ENCODE measurements at places on chromosomes 4 and X. TPM values are rescaled to one million over a fixed set of nuclear protein-coding genes. Genes with fewer than 3 reads are reported as not detected.

GRCh38 chr4:113311047-113311446 lies 261.6 kb downstream of the ANK2 start:
- H3K27ac ChIP-seq, result no peak overlapping the region
- H3K4me1 ChIP-seq, result peaks cover 6% of the 10 kb centered on the region
- DNase-seq, result no peak
- peaks cover 10% of the 10 kb centered on the region for H3K27me3 ChIP-seq
- no peak overlapping the region for H3K4me3 ChIP-seq

- peak overlapping the region; percentile 78 for H3K4me3 ChIP-seq
- DNase-seq, result peak; percentile 14
- H3K4me1 ChIP-seq, result peaks cover 31% of the 10 kb centered on the region
- peaks cover 18% of the 10 kb centered on the region for H3K36me3 ChIP-seq
- peak overlapping the region; percentile 84 for H3K27ac ChIP-seq
- no peaks in the 10 kb centered on the region for H3K27me3 ChIP-seq
Observed at GRCh38 chr4:163495900-163496299, 1.4 kb downstream of the TMA16 start.

DNA sequence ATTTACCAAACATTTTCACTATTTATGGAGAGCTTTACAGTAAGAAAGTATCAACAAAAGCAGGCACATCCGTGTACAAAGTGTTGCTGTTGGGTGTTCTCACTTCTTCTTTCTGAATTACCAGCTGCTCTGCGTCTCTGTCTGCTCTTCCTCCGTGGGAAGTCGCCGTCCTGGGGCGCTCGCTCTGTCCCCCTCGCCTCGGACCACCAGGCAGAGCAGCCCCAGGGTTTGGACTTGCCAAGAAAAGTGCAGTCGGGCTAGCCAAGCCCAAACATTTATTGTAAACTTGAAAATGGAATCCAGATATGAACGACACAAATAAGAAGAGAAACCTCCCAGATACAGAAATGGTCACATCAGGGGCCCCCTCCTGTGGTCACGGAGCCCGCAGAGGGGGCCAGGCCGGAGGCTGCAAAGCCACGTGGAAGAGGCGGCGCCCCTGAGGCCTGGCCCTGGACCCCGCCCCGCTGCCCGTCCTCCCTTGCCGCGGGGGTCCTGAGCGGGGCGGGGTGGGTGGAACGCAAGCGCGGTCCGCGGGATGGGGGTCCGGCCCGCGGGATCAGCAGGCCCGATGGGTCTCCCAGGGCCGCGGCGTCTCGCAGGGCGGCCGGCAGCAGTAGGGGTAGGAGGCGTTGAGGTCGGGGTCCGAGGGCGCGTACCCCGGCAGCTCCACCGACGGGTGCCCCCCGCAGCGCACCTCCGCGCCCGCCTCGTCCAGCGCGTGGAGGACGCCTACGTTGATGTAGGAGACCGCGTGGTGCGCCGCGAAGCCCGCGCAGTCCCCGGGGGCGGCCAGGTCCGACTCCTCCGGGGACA lies 1.5 kb downstream of the TMEM271 start:
- no peak for DNase-seq
- H3K27me3 ChIP-seq, result peaks cover 58% of the 10 kb centered on the region
- H3K27ac ChIP-seq, result no peak overlapping the region

- H3K36me3 ChIP-seq, result no peaks in the 10 kb centered on the region
- DNase-seq, result no peak
- H3K4me1 ChIP-seq, result no peaks in the 10 kb centered on the region
- H3K27me3 ChIP-seq, result no peaks in the 10 kb centered on the region
- no peak overlapping the region for H3K4me3 ChIP-seq
Observed at GRCh38 chrX:141609111-141609510, 19.6 kb downstream of the SPANXA2 start.

GRCh38 chrX:111759686-111760085 lies 78.7 kb downstream of the ALG13 start:
- no peak for DNase-seq
- H3K27ac ChIP-seq, result no peak overlapping the region
- peaks cover 6% of the 10 kb centered on the region for H3K4me1 ChIP-seq
- H3K4me3 ChIP-seq, result no peak overlapping the region

DNA sequence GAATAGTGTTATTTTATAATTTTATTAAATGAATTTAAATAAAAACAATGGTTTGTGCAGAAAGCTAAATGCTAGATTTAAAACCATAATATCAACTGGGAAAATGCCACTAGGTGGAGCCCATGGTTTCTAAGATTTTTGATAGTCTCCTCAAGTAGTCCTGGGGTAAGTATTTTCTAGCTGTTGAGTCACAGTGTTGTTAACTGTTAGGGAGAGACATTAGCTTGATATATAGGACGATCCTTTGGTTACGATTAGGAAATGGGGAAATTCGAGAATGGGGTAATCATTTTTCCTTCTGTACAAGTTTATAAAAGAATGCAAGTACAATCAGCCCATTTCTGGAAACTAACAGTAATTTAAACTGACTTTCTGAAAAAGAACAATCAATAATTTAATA lies 378.4 kb downstream of the ANKRD50 start:
- no peak overlapping the region for H3K27ac ChIP-seq
- H3K36me3 ChIP-seq, result no peaks in the 10 kb centered on the region
- no peaks in the 10 kb centered on the region for H3K27me3 ChIP-seq
- peak; percentile 37 for DNase-seq

DNA sequence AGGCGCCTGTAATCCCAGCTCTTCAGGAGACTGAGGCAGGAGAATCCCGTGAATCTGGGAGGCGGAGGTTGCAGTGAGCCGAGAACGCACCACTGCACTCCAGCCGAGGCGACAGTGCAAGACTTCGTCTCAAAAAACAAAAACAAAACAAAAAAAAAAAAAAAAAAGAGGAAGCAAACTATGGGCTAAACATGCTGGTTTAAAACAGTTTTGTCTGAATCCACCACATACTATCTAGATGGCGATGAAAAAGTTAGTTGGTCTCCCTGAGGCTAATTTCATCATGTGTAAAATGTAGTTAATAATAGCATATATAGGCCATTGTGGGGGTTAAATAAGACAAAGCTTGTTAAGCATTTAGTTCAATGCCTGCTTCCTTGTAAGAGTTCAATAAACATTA lies 451.1 kb downstream of the RPA4 start:
- H3K4me1 ChIP-seq, result peaks cover 2% of the 10 kb centered on the region
- H3K27ac ChIP-seq, result no peak overlapping the region
- no peaks in the 10 kb centered on the region for H3K27me3 ChIP-seq
- no peaks in the 10 kb centered on the region for H3K36me3 ChIP-seq
- H3K4me3 ChIP-seq, result no peak overlapping the region

DNA sequence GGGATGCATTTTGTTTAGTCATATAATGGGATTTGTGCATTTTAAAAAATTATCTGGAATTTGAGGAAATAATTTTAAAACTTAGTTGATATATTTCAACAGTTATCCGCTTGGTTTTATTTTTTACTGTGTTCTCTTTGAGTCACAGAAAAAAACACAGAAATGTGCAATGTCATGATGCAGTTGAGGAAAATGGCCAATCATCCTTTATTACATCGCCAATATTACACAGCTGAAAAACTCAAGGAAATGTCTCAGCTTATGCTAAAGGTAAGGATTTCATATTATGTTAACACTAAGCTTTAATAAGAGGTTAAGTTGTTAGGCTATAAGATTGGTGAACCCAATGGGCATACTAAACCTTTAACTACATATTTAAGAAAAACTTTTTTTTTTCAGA lies 63.9 kb downstream of the HPGDS start:
- no peaks in the 10 kb centered on the region for H3K4me1 ChIP-seq
- H3K36me3 ChIP-seq, result peaks cover 39% of the 10 kb centered on the region
- DNase-seq, result no peak
- H3K27ac ChIP-seq, result no peak overlapping the region

- H3K27me3 ChIP-seq, result peaks cover 2% of the 10 kb centered on the region
- DNase-seq, result no peak
- peaks cover 4% of the 10 kb centered on the region for H3K4me1 ChIP-seq
- no peak overlapping the region for H3K27ac ChIP-seq
- no peaks in the 10 kb centered on the region for H3K36me3 ChIP-seq
Observed at GRCh38 chr4:169017971-169018370, 7.9 kb upstream of the CBR4 start.

GRCh38 chr4:59127006-59127405 lies 2016.8 kb upstream of the IGFBP7 start:
- no peaks in the 10 kb centered on the region for H3K36me3 ChIP-seq
- H3K4me3 ChIP-seq, result no peak overlapping the region
- no peak overlapping the region for H3K27ac ChIP-seq
- no peaks in the 10 kb centered on the region for H3K4me1 ChIP-seq
- no peak for DNase-seq

- DNase-seq, result no peak
- H3K36me3 ChIP-seq, result no peaks in the 10 kb centered on the region
- H3K4me1 ChIP-seq, result no peaks in the 10 kb centered on the region
- no peak overlapping the region for H3K27ac ChIP-seq
- no peaks in the 10 kb centered on the region for H3K27me3 ChIP-seq
- H3K4me3 ChIP-seq, result no peak overlapping the region
Observed at GRCh38 chrX:35625714-35626113, 172.4 kb upstream of the MAGEB16 start.

GRCh38 chrX:290476-291166 lies 9.4 kb downstream of the PLCXD1 start:
- H3K36me3 ChIP-seq, result peaks cover 44% of the 10 kb centered on the region
- DNase-seq, result no peak
- H3K4me1 ChIP-seq, result peaks cover 10% of the 10 kb centered on the region
- H3K27me3 ChIP-seq, result no peaks in the 10 kb centered on the region
- no peak overlapping the region for H3K27ac ChIP-seq
- H3K4me3 ChIP-seq, result no peak overlapping the region

- no peaks in the 10 kb centered on the region for H3K4me1 ChIP-seq
- H3K36me3 ChIP-seq, result no peaks in the 10 kb centered on the region
- H3K27ac ChIP-seq, result no peak overlapping the region
- H3K4me3 ChIP-seq, result no peak overlapping the region
- DNase-seq, result no peak
Observed at GRCh38 chrX:7215842-7216241, 67.9 kb upstream of the PUDP start.

GRCh38 chrX:78950009-78950835 lies 5.0 kb downstream of the P2RY10 start:
- peaks cover 61% of the 10 kb centered on the region for H3K4me1 ChIP-seq
- H3K27me3 ChIP-seq, result no peaks in the 10 kb centered on the region
- peak overlapping the region; percentile 80 for H3K27ac ChIP-seq
- H3K36me3 ChIP-seq, result peaks cover 64% of the 10 kb centered on the region

DNA sequence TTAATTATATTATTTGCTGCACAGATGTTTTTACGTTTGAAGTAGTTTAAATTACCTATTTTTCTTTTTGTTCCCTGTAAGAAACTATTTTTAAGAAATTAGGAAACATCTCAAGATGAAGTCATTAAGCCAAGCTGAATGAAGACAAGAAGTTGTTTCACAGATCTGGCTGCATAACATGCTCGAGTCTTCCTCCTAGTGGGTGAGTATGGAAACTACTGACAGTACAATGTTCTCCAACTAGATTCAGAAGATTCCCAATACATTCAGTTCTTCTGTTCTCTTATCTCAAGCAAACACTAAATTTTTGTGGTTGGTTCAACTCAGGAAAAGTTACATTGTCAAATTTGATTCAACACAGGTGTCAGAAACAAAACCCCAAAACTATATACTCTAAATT lies 256.8 kb upstream of the VCX start:
- no peaks in the 10 kb centered on the region for H3K27me3 ChIP-seq
- H3K27ac ChIP-seq, result no peak overlapping the region
- DNase-seq, result no peak

DNA sequence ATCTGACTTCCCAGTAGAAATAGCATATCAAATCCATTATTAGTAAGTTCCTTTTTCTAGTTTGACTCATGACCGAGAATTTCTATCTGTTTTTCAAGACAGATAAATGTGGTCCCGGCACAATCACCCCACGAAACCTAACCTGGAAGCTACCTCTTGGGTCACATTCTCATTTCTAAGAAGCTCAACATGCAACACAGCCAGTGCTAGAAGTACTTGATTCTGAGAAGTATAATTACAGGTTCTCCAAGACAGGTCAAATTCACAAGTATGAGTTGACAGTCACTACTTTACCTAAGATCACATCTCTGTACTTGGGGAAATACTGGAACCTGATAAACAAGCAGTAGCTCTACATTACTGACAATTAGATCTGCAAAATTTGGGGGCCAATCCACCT lies 54.0 kb upstream of the PLAC1 start:
- H3K4me3 ChIP-seq, result no peak overlapping the region
- H3K4me1 ChIP-seq, result peaks cover 3% of the 10 kb centered on the region
- DNase-seq, result peak; percentile 4
- no peaks in the 10 kb centered on the region for H3K36me3 ChIP-seq
- H3K27ac ChIP-seq, result no peak overlapping the region
- H3K27me3 ChIP-seq, result no peaks in the 10 kb centered on the region

DNA sequence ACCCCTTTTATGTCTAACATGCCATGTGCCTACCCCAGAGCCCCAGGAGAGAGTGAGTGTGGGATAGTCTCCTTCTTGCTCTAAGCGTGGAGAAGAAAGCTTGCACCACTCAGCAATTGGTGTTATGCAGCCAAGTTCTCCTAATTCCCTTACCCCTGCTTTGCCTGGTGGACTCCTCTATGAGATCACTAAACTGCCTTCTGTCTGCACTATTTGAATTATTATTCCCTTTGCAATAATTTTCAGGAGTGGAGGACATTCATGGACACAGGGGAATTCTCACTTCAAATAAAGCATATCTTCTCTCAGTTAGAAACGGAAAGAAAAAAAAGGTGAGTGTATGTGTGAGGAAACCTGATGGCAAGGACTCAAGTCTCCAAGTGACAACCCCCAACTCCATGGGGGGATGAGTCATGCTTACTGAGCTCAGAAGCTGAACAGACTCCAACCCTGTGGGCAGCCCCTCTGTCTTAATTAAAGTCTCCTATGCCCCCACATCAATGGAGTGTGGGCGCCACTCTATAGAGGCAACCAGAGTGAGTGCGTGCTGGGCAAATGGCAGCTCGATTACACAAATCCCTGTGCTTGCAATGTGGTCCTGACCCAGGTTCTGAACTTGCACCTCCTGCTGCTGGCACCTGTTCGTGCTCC lies 381.9 kb downstream of the RAB28 start:
- H3K4me1 ChIP-seq, result no peaks in the 10 kb centered on the region
- no peaks in the 10 kb centered on the region for H3K36me3 ChIP-seq
- H3K27ac ChIP-seq, result no peak overlapping the region

DNA sequence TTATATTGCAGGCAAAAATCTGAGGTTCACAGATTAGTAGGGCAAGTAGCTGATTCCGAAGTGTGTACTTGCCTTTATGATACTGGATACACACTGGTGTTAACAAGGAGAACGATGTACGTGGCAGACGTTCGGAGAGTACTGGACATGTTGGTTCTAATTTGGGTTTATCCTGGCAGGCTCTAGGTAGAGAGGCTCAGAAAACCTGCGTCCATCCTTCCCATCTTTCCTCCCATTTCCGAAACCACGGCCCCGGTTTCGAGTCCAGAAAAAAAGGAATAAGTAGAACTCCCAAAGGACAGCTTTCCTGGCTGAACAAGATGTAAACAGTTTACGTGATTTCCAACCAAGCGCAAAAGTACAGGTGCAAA lies 351 bp upstream of the SLC30A9 start:
- peak overlapping the region; percentile 94 for H3K27ac ChIP-seq
- no peaks in the 10 kb centered on the region for H3K27me3 ChIP-seq
- no peak for DNase-seq
- peaks cover 1% of the 10 kb centered on the region for H3K36me3 ChIP-seq
- H3K4me3 ChIP-seq, result peak overlapping the region; percentile 98

- H3K27me3 ChIP-seq, result no peaks in the 10 kb centered on the region
- no peak for DNase-seq
- H3K4me3 ChIP-seq, result no peak overlapping the region
- H3K27ac ChIP-seq, result no peak overlapping the region
Observed at GRCh38 chrX:153917869-153918268, 8.2 kb downstream of the ARHGAP4 start.

TNMD gene
- total RNA-seq, result not detected

FANCB gene
- total RNA-seq, result 17.9 TPM

HTN3 gene
- not detected for total RNA-seq

MAGEA6 gene
- not detected for total RNA-seq

SNCA gene
- 1.0 TPM for total RNA-seq

SYTL4 gene
- not detected for total RNA-seq

Measured in activated naive CD4-positive, alpha-beta T cell treated with anti-CD3 and anti-CD28 coated beads for 36 hours (primary cell).